Stimulated activated CD4-positive, alpha-beta T cell treated with anti-CD3 and anti-CD28 coated beads, TNF-alpha, amount 100 ng/mL, for 1 hour (primary cell): ENCODE measurements at places on chromosomes 16 and 17.

DNA sequence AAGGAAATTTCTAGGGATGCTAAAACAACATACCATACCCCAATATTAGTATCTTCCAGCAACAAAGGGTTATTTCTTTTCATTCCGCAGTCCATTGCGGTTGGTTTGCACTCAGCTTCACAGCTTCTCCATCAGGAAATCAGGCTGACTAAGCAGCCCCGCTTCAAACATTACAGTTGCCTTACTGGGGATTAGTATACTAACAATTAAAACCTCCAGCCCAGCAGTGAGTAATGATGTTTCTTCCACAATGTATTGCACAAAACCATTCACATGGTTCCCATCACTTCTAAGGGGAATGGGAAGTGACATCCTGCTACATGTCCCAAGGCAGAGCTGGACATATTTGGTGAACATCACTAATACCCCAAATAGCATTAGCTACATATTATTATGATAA, 1384.9 kb downstream of the CDH8 start:
- DNase-seq: no peak

GRCh38 chr17:58506354-58507080, 7.9 kb downstream of the MTMR4 start:
- no peak for DNase-seq

DNA sequence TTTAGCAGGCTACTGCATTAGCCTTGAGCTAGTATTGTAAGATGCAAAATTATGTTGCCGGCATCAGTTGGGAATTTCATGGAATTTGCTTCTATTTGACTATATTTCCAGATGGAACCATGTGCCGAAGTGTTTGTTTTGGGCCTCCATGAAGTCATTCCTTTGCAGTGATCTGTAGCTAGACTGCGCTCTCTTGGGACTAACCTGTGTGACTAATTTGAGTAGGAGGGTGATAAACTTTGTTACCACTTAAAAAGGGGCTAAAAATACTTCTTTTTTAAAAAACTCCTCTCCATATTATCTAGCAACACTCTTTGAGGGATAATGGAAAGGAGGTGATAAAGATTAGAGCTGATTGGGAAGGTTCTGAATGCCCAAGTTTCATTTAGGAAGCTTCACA, 166.8 kb upstream of the TBX2 start:
- no peak for DNase-seq

DNA sequence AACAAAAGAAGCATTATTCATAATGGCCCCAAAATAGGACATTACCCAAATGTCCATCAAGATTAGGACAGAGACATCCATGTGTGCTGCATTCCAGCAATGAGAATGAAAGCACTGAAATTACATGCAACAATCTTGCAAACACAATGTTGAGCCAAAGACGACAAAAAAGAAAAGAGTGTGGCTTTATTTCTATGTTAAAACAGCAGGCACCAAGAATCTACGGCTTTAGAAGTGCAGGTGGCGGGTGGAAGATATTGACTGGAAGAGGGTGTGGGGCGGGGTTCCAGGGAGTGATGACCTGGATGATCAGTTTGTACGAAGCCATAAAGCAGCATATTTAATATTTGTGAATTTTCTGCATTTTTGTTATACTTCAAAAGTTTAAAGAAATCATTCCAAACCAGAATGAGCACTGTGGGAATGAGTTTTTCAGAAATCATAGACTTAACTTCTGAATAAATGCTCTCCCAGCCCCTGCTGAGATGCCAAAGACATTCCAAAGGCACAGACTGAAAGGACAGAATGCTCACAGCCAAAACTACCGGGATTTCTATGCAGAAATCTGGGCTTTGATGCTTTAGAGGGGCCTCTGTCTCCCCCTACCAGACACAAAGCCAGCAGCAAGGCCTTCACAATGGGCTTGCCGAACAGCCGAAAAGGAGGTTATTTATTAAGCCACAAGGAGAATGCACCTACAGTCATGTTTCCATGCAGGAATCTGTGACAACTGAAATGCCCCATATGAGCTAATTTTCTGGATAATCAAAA, 361.6 kb downstream of the GRIN2A start:
- DNase-seq: no peak

DNA sequence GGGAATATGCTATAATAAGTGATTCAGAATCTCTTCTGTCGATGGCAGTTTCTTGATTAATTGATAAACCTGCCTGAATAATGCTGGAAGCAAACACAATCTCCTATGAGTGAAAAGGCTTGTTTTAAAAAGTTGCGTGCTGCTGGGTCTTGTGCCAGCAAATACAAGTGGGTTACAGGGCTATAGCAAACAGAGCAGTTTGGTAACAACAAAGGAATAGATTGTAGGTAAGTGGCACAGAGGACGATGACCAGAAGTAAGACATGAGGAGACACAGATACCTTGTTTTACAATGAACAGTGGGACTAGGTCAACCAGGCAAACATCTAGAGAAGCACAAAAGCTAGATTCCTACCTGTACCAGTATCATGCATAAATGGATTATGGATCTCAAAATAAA, 23.7 kb upstream of the FAAP100 start:
- no peak for DNase-seq
